ENCODE measurements at places on chromosomes 2 and 18.

- no peak for DNase-seq
These were observed 54.3 kb downstream of the RNF144A start for GRCh38 chr2:6971502-6971901.

- DNase-seq = no peak
These were observed 726.0 kb upstream of the RAB6C start for GRCh38 chr2:129253461-129253812.

DNA sequence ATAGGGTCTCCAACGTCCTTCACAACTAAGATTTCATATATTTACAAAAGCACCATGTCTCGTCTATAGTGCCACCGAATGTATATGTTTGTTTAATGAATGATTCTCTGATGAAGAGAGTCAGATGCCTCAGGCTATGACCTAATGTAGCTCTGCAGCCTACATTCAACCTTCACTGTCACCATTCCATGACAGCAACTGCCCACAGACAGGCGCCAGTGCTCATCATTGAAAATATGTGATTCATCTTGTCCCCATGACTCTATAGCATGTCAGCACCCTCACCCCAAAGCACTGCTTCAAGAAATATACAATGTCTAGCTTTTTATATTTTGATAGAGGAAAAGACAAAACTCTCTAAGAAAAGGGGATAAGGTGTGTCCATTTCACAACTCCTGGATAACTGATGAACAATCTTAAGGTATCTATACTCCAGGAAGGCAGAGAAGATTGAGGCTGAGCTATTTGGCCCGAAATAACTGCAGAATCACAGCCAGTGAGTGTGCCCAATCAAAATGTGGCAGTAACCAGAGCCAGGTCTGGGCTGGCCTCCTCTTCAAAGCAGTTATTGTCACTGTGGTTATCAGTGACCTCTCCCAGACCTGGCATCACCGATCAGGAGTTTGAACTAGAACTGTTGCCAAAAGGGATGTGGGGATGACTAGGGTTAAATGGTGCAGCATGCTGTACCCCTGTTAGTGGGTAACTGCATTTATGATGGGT, 246.6 kb downstream of the SETBP1 start:
- DNase-seq = no peak

- peak; percentile 26 for DNase-seq
These were observed 535 bp downstream of the ATG4B start for GRCh38 chr2:241637795-241638660.

DNA sequence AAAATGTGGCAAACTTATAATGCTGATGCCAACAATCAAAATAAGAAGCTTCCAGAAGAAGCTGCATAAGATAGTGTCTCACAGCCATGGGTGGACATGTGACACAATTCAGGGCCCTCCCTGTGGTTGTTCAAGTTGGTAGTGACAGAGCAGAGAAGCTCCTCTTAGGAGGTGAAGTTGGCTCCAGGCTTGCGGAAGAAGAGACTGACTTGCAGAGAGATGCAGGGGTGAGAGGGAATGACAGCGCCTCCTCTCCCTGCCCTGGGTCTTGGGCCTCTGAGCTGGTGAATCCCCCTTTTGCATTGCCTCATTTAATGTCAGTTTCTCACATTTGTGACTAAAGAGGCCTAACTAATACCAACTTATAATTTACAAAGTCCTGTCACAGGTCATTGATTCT, 23.0 kb upstream of the RHOB start:
- DNase-seq = no peak

GRCh38 chr2:191638079-191638801, 39.7 kb upstream of the NABP1 start:
- peak; percentile 18 for DNase-seq

GRCh38 chr2:175889701-175890302, 112.3 kb downstream of the LNPK start:
- DNase-seq = no peak

GRCh38 chr18:46915800-46916550, 1.3 kb downstream of the PIAS2 start:
- no peak for DNase-seq

GRCh38 chr18:45551142-45551815, 64.0 kb upstream of the SLC14A2 start:
- DNase-seq = no peak

DNA sequence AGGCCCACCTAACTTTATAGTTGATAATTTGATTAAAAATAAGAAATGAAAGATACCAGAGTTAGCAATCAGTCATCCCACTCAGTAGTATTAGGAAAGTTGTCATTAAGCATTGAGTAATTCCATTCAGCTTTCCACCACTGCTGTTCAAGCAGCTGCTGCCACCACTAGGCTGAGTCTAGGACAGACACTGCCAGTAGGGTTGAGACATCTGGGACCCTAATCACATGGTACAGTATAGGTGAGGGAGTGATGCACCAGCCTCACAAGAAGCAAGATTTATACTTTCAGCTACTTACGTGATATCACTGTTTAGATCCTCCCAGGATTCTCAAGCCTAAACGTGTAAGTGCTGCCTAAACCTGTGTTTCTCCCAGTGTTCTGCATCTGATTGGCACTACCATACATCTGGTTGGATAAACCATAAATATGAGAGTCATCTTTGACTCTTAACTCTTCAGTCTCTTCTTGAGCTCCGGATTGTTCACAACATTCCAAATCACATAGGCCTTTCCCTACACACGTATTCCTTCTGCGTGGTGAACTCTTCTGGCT, 3.2 kb downstream of the UBXN4 start:
- DNase-seq = peak; percentile 29

DNA sequence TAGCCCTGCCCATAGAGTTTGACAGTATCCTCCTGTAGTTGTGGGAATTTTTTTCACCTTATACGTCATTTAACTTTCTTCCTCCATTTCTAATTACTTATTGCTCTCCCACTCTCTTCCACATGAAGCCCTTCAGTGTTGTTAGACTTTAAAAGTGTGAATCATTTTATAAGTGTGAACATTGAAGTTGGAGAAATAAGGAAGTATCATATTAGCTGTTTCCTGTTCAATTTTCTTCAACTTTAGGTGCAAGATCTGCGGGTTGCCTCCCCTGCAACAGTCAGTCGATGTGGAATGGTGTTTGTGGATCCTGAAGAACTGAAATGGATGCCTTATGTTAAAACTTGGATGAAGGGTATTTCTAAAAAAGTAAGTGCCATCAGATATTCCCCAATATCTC, 138.1 kb downstream of the DNAH6 start:
- no peak for DNase-seq

DNA sequence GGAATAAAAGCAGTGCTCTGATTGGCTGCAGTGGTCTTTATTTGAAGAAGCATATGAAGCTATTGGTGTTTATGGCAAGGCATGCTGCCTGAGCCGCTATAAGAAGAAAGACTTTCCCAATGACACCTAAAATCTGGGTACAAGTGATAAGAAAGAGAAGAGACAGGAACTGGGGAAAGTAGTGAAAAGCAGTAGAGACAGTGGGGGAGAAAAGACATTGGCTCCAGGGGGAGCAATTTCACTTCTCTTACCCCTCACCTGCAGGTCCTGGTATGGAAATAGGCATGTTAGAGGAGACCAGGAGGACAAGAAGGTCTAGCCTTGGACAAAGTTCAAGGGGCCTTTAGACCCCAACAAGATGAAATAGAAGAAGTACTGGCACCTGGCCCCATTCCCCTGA, 47.1 kb downstream of the PLCL1 start:
- DNase-seq = no peak

DNA sequence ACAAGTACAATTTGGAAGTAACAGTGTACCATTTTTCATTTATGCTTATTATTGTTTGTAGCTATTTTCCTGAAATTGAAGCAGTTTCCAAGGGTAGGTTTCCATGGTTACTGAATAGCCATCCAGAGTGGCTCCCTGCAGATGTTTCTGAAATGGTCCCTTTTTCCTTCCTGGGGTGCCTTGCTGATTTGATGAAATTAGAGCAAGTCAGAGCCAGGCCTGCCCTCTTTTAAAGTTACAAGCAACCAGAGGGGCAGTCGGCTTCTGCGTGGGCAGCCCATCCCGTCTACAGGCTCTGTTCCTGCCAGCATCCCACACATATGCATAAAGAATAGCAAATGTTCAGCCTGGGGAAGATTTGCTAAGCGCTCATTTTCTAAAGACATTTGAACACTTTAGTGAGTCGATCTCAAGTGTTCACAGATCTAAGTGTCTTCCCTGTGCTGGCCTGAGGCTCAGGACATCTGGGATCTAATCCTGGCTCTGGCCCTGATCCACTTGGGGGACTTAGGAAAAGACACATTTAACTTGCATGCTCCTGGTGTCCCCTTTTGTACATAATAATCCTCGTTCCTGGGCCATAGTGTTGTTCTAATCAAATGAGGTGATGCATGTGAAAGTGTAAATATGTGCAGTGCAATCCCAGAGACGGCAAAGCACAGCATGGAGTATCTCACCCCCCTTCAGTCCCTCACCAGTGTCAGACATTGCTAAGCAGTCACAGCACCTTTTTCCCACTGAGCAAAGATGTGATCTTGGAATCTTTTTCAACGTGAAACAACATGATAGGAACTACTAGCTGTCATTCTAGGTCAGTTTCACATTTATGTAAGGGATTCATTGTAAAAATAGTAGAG, 92.2 kb downstream of the STPG4 start:
- DNase-seq = no peak

GRCh38 chr2:11687736-11688135, 17.7 kb upstream of the NTSR2 start:
- no peak for DNase-seq

DNA sequence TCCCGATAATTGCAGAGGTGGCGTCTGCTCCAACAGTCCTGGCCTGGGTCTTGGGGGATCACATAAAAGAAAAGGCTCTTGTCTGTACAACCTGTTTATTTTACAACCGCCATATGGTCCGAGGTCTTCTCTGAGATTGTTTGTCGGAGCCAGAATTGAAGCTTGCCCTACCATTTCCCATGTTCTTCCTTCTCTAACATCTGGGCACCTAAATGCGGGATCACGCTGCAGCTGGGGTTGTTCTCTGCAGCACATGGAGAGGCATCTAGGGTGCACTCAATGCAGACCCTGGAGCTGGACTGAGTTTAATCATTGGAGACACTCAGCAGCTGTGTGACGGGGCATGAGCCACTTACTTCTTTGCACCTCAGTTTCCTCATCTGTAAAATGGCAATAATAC, 107.7 kb downstream of the ACKR3 start:
- no peak for DNase-seq

- DNase-seq = peak; percentile 16
These were observed 1.7 kb upstream of the PROC start for GRCh38 chr2:127416506-127417001.

DNA sequence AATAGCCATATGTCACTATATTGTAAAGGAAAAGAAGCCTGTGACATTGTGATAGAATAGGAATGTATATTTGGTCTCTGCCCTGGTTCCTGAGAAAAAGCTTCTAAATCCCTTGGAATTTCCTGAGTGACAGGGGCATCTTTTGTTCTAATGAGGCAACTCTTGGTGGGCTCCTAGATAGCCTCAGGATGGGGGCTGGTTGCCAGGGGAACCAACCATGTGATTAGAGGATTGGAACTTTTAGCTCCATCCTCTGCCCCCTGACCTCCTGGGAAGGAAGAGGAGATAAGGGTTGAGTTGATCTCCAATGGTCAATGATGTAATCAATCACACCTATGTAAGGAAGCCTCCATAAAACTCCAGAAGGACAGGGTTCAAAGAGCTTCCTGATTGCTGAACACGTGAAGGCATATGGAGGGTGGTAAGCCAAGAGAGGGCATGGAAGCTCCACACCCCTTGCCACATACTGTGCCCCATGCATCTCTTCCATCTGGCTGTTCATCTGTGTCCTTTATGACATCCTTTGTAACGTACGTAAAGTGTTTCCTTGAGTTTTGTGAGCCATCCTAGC, 2.9 kb upstream of the ME2 start:
- DNase-seq = no peak

GRCh38 chr2:60565472-60565871, 12.0 kb upstream of the BCL11A start:
- DNase-seq = no peak

- no peak for DNase-seq
These were observed 321.2 kb downstream of the DCDC2C start for GRCh38 chr2:4024605-4025004.

DNA sequence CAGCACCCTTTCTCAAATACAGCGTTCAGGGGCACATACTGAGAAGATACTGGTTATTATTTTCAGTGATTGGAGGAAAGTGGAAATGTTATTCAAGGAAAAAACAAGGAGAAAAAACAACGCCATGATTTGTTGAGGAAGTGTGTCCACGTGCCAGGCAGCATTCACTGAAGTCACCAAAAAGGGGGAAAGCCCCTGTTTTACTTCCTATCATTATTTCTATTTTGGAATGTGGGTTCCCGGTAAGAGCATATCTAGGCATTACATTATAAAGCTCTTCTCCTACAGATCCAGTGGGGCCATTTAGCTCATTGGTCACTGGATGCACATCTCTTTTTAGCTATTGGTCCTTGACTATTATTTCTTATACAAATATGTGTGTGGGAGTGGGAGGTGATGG, 518.7 kb downstream of the TXNL1 start:
- DNase-seq = no peak

DNA sequence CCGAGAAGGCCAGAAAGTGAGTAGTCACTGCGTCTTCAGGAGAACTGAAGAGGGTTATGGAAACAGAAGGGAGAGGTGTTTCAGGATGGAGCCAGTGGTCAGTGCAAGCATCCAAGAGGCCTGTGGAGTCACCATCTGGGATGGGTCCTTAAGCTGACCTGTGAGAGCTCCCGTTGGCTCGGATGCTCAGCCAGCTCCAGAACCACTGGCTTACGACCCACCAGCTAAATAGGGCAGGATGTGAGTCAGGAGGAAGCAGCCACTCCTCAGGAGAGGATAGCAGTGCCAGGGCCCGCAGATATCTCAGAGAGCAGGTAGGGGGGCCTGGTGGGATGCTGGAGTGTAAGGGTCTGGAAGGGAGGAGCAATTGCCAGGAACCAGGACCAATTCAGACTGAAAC, 63.1 kb upstream of the B3GNT7 start:
- no peak for DNase-seq
